Activated T-cell treated with anti-CD3 and anti-CD28 coated beads, Interleukin-2, amount 50 U/mL, for 72 hours (primary cell): ENCODE measurements at places on chromosomes 12 and 14. TPM values are rescaled to one million over a fixed set of nuclear protein-coding genes. Genes with fewer than 3 reads are reported as not detected.

NEUROD4 gene
- not detected for total RNA-seq

SLC7A7 gene
- total RNA-seq, result 1.5 TPM

TAS2R46 gene
- total RNA-seq, result 0.72 TPM

CLEC2A gene
- not detected for total RNA-seq

SYT1 gene
- not detected for total RNA-seq

PKP2 gene
- total RNA-seq, result 0.39 TPM

GTF2A1 gene
- 58.6 TPM for total RNA-seq

IL23A gene
- 79.5 TPM for total RNA-seq

GRCh38 chr14:74568380-74568649 is 43.7 kb downstream of the LTBP2 start:
- no peak overlapping the region for H3K27ac ChIP-seq
- peaks cover 22% of the 10 kb centered on the region for H3K4me1 ChIP-seq
- H3K27me3 ChIP-seq, result peaks cover 6% of the 10 kb centered on the region
- H3K36me3 ChIP-seq, result no peaks in the 10 kb centered on the region
- no peak overlapping the region for H3K4me3 ChIP-seq

- peaks cover 7% of the 10 kb centered on the region for H3K36me3 ChIP-seq
- no peak overlapping the region for H3K4me3 ChIP-seq
- H3K4me1 ChIP-seq, result peaks cover 63% of the 10 kb centered on the region
- DNase-seq, result no peak
Observed at GRCh38 chr14:51855234-51855633, 5.2 kb upstream of the GNG2 start.

DNA sequence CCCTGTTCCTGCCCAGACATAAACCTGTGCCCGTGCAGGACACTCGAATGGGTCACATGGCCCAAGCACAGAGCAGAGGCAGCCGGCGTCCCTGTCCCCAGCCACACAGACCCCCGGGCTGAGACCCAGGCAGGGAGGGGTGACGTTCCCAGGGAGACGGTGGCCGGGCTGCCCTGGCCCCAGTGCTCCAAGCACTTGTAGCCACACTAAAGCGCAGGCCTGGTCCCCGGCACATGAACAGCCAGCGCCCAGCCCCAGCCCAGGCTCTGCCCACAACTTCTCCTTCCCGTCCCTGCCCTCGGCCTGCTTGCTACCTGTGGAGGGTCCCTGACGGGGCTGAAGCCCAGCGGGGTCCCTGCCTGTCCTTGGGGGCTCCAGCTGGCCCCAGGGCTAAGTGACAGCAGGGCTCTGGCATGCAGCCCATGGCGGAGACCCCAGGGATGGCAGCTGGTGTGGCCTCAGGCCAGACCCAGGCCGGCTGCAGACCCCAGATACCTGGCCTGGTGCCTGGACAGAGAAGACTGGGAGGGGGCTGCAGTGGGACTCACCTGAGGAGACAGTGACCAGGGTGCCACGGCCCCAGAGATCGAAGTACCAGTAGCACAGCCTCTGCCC is 338.4 kb downstream of the TMEM121 start:
- no peaks in the 10 kb centered on the region for H3K36me3 ChIP-seq
- no peak overlapping the region for H3K27ac ChIP-seq
- DNase-seq, result no peak
- peaks cover 26% of the 10 kb centered on the region for H3K4me1 ChIP-seq
- no peak overlapping the region for H3K4me3 ChIP-seq
- H3K27me3 ChIP-seq, result peaks cover 18% of the 10 kb centered on the region

GRCh38 chr14:91293281-91293680 is 48.8 kb upstream of the GPR68 start:
- H3K4me1 ChIP-seq, result peaks cover 16% of the 10 kb centered on the region
- H3K4me3 ChIP-seq, result no peak overlapping the region
- peak overlapping the region; percentile 74 for H3K27ac ChIP-seq
- H3K27me3 ChIP-seq, result no peaks in the 10 kb centered on the region

GRCh38 chr14:36619853-36620252 is 37.4 kb upstream of the NKX2-8 start:
- no peak overlapping the region for H3K4me3 ChIP-seq
- no peaks in the 10 kb centered on the region for H3K27me3 ChIP-seq
- H3K36me3 ChIP-seq, result no peaks in the 10 kb centered on the region
- no peak for DNase-seq
- H3K4me1 ChIP-seq, result no peaks in the 10 kb centered on the region
- H3K27ac ChIP-seq, result no peak overlapping the region

DNA sequence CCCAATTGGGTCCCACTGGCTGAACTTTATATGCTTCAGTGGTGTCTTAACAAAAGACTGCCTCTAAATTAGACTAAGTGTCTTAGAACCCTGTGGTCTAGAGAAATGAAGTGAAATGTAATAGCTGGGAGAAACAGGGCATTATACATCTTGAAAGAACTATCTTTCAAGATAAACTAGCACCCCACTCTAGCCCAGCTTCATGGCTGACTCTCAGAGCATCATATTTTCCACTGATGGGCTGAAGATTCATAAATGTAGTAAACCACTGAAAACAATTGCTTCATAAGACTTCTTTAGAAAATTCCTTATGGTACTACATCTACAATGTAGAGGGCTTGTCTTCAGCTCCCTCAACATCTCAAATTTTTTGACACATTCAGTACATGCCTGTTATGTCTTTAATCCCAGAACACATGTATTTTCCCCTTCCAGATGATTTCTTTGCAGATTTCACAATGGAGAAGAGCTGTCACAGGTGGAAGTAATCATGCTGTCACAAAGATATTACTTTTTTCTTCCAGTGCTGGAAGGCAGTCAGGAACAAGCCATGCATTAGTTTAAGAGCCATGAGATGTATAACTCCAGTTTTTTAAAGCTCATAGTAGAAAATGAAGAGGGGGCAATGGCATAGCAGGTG is 48.5 kb downstream of the IFNG-AS1 start:
- H3K36me3 ChIP-seq, result no peaks in the 10 kb centered on the region
- no peaks in the 10 kb centered on the region for H3K27me3 ChIP-seq
- H3K27ac ChIP-seq, result no peak overlapping the region
- H3K4me3 ChIP-seq, result peak overlapping the region; percentile 24
- DNase-seq, result peak; percentile 15

GRCh38 chr14:105177082-105177481 is 4.0 kb downstream of the NUDT14 start:
- H3K27ac ChIP-seq, result no peak overlapping the region
- no peak overlapping the region for H3K4me3 ChIP-seq
- H3K36me3 ChIP-seq, result no peaks in the 10 kb centered on the region
- no peak for DNase-seq
- peaks cover 9% of the 10 kb centered on the region for H3K4me1 ChIP-seq
